ENCODE measurements at places on chromosomes 11 and 22.

GRCh38 chr11:59225017-59225416 lies 12.3 kb upstream of the MPEG1 start:
- peak overlapping the region; percentile 22 for H3K4me3 ChIP-seq
- no peaks in the 10 kb centered on the region for H3K36me3 ChIP-seq
- H3K27ac ChIP-seq: no peak overlapping the region

GRCh38 chr22:35230839-35231584 lies 26.3 kb upstream of the HMGXB4 start:
- peaks cover 25% of the 10 kb centered on the region for H3K27me3 ChIP-seq
- H3K4me1 ChIP-seq: no peaks in the 10 kb centered on the region
- no peaks in the 10 kb centered on the region for H3K36me3 ChIP-seq
- DNase-seq: no peak
- H3K27ac ChIP-seq: no peak overlapping the region

- H3K4me1 ChIP-seq: peaks cover 14% of the 10 kb centered on the region
- no peak overlapping the region for H3K27ac ChIP-seq
- H3K27me3 ChIP-seq: peaks cover 27% of the 10 kb centered on the region
- no peak overlapping the region for H3K4me3 ChIP-seq
- H3K36me3 ChIP-seq: no peaks in the 10 kb centered on the region
- DNase-seq: no peak
Measured at GRCh38 chr22:20647586-20648305, 126.2 kb upstream of the SERPIND1 start.

DNA sequence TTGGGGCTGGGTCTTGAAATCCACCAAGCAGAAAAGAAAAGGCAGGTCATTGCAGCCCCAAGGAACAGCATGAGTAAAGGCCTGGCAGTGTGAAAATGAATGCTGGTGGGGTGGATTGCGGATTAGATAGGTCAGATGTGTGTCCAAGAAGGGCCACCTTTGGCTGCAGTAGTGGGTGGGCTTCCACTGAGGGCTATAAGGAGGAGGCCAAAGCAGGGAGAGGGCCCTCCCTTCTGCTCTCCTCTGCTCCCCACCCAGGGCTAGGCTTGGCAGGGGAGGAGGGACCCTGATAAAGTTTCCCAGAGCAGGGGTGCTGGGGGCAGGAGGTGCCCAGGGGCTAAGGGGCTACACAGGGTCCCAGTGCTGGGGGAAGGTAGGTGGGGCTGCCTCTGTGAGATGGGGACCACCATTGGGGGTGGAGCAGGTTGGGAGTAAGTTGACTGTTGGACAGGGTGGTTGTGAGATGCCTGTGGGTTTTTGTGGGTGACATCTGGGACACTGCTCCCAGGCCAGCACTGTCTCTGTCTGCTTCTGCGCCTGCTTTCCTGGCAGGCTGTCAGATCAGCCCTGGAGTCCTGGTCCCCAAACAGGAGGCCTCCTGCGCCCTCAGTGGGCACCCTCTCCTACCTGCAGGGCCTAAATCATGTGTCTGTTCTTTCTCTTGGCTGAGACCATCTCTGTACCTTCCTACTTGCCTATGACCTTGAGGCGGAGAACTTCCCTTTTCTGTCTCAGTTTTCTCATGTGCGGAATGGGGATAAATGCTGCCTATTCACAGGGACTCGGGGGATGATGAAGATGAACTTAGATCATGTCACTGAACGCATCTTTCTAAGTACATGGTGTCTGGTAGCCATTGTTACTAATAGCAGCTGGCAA lies 1.9 kb downstream of the CAPN5 start:
- no peaks in the 10 kb centered on the region for H3K36me3 ChIP-seq
- peaks cover under 1% of the 10 kb centered on the region for H3K27me3 ChIP-seq
- H3K4me3 ChIP-seq: peak overlapping the region; percentile 92
- no peak for DNase-seq
- no peak overlapping the region for H3K27ac ChIP-seq

GRCh38 chr11:102522312-102523188 lies 8.0 kb downstream of the MMP7 start:
- no peak for DNase-seq
- no peak overlapping the region for H3K4me3 ChIP-seq
- H3K4me1 ChIP-seq: no peaks in the 10 kb centered on the region
- peaks cover 20% of the 10 kb centered on the region for H3K27me3 ChIP-seq
- H3K27ac ChIP-seq: no peak overlapping the region
- H3K36me3 ChIP-seq: no peaks in the 10 kb centered on the region

DNA sequence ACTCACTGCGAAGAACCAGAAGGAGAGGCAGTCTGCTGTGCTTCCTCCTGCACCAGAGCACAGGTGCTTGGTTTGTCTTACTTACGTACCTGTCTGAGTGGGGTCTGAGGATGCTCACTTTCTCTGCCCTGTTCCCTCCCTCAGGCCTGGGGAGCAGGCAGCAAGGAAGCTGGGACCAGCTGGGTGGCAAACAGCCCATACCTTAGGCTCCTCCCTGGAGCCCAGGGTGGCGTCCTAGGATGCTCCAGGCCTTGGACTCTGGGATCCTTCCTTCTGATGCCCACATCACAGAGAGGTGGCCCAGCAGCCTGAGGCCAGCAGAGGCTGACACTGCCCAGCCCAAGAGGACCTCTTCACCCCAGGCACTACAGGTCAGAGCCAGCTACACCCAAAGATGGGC lies 593.2 kb downstream of the BRD1 start:
- no peak overlapping the region for H3K27ac ChIP-seq
- peaks cover 4% of the 10 kb centered on the region for H3K36me3 ChIP-seq
- H3K4me3 ChIP-seq: no peak overlapping the region
- peaks cover 2% of the 10 kb centered on the region for H3K27me3 ChIP-seq

- no peak for DNase-seq
- H3K36me3 ChIP-seq: no peaks in the 10 kb centered on the region
- H3K27ac ChIP-seq: no peak overlapping the region
- H3K27me3 ChIP-seq: peaks cover 19% of the 10 kb centered on the region
Measured at GRCh38 chr11:8203414-8203715, 34.5 kb upstream of the RIC3 start.

- H3K36me3 ChIP-seq: no peaks in the 10 kb centered on the region
- H3K4me1 ChIP-seq: no peaks in the 10 kb centered on the region
- no peak overlapping the region for H3K4me3 ChIP-seq
- no peak overlapping the region for H3K27ac ChIP-seq
- no peaks in the 10 kb centered on the region for H3K27me3 ChIP-seq
Measured at GRCh38 chr11:15987046-15987445, 369.3 kb downstream of the SOX6 start.

DNA sequence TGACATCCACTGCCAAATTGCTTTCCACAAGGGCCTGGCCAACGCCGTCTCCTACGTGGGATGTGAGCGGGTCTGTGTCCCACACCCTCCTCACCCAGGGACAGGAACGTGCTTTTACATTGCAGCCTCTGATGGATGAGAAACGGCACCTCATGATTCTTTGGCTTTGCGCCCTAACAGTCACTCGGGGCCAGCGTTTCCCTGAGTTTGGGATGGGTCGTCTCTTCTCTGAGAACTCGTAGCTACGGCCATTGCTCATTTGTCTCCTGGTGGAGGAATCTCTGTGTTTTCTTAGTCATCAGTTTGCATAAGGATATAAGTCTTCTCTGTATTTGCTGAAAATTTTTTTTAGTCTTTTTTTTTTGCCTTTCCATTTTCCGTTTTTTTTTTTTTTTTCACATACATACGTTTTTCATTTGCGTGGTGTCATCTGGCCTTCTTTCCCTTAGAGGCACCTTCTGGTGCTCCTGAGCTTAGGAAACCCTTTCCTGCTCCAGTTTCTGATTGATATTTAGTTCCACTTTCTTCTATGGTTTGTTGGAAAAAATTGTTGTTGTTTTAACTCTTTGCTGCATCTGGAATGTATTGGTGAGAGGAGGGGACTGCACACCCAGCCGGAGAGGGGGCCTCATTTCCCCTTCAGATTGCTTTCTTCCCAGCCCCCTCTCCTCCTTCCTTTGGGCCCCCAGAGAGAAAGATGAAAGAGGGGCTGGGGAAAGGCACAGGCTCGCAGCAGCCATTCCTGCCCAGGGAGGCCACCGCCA lies 12.0 kb downstream of the TNNT3 start:
- peaks cover 10% of the 10 kb centered on the region for H3K4me1 ChIP-seq
- peak overlapping the region; percentile 18 for H3K4me3 ChIP-seq
- no peak overlapping the region for H3K27ac ChIP-seq
- H3K27me3 ChIP-seq: peaks cover 14% of the 10 kb centered on the region
- no peak for DNase-seq
